Naive thymus-derived CD8-positive, alpha-beta T cell (primary cell): ENCODE measurements at places on chromosomes 5 and 9. TPM values are rescaled to one million over a fixed set of nuclear protein-coding genes. Genes with fewer than 3 reads are reported as not detected.
A peak's percentile ranks its signal among the peaks of the same experiment; 100 is the strongest.

GRCh38 chr9:94084314-94084713 lies at the start of gene PTPDC1:
TSS of gene PTPDC1 (plus strand) at chr9:94084464. CDS start at chr9:94084531, 67 bp downstream.
- H3K4me3 ChIP-seq = no peak within 1 kb of the TSS
- no peak for DNase-seq
- H3K27ac ChIP-seq = peak within 1 kb of the TSS; percentile 37
- no peaks in the 10 kb centered on the region for H3K27me3 ChIP-seq
- no peaks in the 10 kb centered on the region for H3K4me1 ChIP-seq

- H3K4me3 ChIP-seq = no peak overlapping the region
- no peak for DNase-seq
- H3K27ac ChIP-seq = no peak overlapping the region
- no peaks in the 10 kb centered on the region for H3K4me1 ChIP-seq
Measured at GRCh38 chr9:115838417-115838816, 315.2 kb upstream of the PAPPA start.

GRCh38 chr5:167573370-167574127 lies 717.9 kb upstream of the WWC1 start:
- peak overlapping the region; percentile 38 for H3K4me3 ChIP-seq
- H3K36me3 ChIP-seq = no peaks in the 10 kb centered on the region
- no peak for DNase-seq

DNA sequence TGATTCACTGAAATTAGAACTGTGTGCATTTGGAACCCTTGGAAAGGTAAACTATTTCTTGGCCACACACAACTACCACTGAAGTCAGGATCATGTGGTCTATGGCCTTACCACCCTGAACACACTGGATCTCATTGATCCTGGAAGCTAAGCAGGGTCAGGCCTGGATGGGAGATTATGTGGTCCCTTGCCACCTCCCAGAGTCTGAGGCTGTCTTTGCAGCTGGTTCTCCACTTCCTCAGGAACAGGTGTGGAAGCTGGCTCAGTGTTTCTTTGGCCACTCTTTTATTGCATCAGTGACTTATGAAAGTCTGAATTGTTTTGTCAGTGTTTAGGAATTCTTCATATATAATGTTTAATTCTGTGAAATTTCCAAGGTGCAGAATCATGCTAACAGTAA lies 89.2 kb downstream of the TEK start:
- H3K27me3 ChIP-seq = peaks cover 14% of the 10 kb centered on the region
- no peak overlapping the region for H3K27ac ChIP-seq
- H3K36me3 ChIP-seq = no peaks in the 10 kb centered on the region
- H3K4me1 ChIP-seq = no peaks in the 10 kb centered on the region
- no peak for DNase-seq

GRCh38 chr5:17799521-17799920 lies 165.3 kb downstream of the TAF11L14 start:
- no peak overlapping the region for H3K27ac ChIP-seq
- no peak for DNase-seq
- H3K36me3 ChIP-seq = no peaks in the 10 kb centered on the region
- no peaks in the 10 kb centered on the region for H3K27me3 ChIP-seq
- no peaks in the 10 kb centered on the region for H3K4me1 ChIP-seq
- no peak overlapping the region for H3K4me3 ChIP-seq

GRCh38 chr5:33641744-33642505 lies 201.2 kb downstream of the TARS1 start:
- H3K27ac ChIP-seq = no peak overlapping the region
- no peaks in the 10 kb centered on the region for H3K27me3 ChIP-seq

DNA sequence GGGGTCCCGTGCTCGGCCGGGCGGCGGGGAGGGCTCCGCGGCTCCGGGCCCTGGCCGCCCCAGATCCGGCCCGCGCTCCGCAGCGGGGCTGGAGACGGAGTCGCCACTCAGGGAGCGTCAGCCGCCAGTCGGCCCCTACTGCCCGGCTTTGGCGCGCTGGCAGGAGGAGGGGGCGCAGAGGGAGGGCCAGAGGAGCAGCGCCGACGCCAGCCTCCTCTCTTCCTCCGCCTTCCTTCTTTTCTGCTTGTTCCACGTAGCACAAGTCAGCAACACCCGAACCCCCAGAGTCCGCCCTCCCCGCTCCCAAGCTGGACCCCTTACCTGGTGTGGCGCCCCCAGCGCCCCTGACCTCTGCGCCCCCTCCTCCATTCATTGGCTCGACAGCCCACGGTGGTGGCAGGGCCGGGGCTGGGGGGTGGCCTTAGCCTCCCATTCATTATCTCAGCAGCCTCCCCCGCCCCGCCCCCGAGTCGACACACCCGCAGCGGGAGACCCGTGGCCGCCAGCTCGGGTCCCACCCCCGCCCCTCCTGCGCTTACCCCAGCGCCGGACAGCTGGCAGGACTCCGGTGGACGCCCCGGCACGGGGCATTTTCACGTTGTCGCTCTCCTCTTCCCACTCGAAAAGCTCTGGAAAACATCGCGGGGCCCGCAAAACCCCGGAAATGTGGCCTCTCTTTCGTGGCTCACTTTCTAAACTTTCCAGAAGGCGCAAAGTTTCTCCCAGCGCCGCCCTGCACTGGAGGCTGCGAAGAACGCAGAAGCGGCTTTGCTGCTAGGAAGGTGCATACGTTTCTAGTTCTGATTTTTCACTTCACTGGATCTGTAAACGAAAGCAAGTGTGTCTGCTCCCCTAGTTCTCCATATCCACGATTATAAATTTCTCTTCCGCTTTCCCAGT lies at the start of gene LPAR1:
Gene LPAR1 (minus strand): TSS at position 140 of the 900 bp plus-strand sequence. CDS start 66,353 bp downstream, outside the sequence.
- H3K27me3 ChIP-seq = peaks cover 60% of the 10 kb centered on the region
- no peaks in the 10 kb centered on the region for H3K36me3 ChIP-seq
- H3K4me3 ChIP-seq = peak within 1 kb of the TSS; percentile 30

DNA sequence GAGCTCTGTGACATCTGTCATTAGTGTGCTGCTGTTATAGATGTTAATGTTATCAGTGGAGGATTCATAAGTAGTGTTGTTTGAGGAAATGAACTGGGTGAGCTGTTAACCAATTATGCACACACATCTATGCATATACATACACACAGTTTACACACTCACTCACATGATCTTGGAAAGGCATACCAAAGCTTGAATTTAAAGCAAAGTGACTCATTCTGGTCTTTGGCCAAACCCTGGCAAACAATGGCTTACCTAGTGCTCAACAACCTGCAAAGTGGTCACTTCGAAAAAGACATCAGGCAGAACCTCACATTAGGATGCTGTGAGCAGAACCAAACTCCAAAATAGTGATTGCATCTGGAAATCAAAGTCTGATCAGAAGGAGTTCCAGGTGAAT lies 1037.3 kb upstream of the CDH6 start:
- no peak for DNase-seq
- H3K4me1 ChIP-seq = no peaks in the 10 kb centered on the region
- no peak overlapping the region for H3K27ac ChIP-seq
- no peak overlapping the region for H3K4me3 ChIP-seq
- no peaks in the 10 kb centered on the region for H3K27me3 ChIP-seq

DNA sequence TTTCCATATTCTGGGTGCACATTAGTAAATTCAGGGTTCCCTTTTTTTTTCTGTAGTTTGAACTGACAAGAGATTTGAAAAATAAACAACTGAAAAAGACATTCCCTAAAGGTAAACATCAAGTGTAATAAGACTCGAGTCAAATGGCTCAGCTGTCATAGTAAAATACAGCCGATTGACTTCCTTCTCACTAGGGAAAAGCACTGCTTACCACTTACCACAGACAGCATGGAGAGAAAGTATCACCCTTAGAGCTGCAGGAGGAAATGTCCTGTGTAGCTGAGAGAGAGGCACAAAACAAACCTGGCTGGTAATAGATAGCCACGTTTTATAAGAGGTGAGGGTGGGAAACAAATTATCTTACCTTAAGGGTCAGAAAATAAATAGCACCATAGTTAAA lies 12.1 kb upstream of the DMAC1 start:
- H3K27ac ChIP-seq = no peak overlapping the region
- no peaks in the 10 kb centered on the region for H3K36me3 ChIP-seq
- DNase-seq = no peak
- no peaks in the 10 kb centered on the region for H3K27me3 ChIP-seq

DNA sequence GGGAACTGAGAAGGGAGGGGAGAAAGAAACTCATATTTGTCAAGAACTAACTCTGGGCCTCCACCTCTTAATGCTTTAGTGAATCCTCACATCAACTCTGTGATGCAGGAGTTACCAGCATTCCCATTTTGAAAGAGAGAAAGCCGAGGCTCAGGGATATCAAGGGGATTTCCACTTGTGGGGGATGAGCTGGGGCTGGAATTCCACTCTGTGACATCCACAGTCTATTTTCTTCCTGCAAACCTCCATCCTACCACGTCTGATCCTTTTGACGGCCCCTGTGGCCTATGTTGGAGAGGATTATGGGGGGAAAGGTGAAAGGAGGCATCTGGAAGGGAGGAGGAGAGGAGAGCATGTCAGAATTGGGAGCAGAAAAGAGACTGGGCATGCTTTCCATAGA lies 9.0 kb downstream of the LCP2 start:
- peaks cover 99% of the 10 kb centered on the region for H3K36me3 ChIP-seq
- peak overlapping the region; percentile 94 for H3K27ac ChIP-seq
- H3K27me3 ChIP-seq = no peaks in the 10 kb centered on the region
- H3K4me3 ChIP-seq = peak overlapping the region; percentile 99
- peaks cover 100% of the 10 kb centered on the region for H3K4me1 ChIP-seq

GRCh38 chr5:59025734-59026133 lies 442.9 kb downstream of the RAB3C start:
- peaks cover 45% of the 10 kb centered on the region for H3K36me3 ChIP-seq
- peaks cover 57% of the 10 kb centered on the region for H3K4me1 ChIP-seq
- no peaks in the 10 kb centered on the region for H3K27me3 ChIP-seq

Gene SLC1A1
- total RNA-seq = not detected

Gene CCNJL
- total RNA-seq = not detected

Gene DRD1
- not detected for total RNA-seq

Gene IL3
- total RNA-seq = not detected

Gene PCA3
- total RNA-seq = not detected

Gene SPINK4
- total RNA-seq = not detected

Gene TAF11L10
- total RNA-seq = not detected
